ENCODE measurements at places on chromosomes 5 and 9.

DNA sequence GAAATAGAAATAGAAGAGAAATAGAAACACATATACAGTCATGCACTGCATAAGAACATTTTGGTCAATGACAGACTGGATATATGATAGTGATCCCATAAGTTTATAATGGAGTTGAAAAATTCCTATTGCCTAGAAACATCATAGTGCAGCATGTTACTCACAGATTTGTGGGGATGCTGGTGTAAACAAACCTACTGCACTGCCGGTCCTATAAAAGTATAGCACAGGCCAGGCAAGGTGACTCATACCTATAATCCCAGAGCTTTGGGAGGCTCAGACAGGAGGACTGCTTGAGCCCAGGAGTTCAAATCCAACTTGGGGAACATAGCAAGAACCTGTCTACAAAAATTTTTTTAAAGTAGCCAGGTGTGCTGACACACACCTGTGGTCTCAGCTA, 240.6 kb upstream of the MAP3K1 start:
- DNase-seq: no peak

DNA sequence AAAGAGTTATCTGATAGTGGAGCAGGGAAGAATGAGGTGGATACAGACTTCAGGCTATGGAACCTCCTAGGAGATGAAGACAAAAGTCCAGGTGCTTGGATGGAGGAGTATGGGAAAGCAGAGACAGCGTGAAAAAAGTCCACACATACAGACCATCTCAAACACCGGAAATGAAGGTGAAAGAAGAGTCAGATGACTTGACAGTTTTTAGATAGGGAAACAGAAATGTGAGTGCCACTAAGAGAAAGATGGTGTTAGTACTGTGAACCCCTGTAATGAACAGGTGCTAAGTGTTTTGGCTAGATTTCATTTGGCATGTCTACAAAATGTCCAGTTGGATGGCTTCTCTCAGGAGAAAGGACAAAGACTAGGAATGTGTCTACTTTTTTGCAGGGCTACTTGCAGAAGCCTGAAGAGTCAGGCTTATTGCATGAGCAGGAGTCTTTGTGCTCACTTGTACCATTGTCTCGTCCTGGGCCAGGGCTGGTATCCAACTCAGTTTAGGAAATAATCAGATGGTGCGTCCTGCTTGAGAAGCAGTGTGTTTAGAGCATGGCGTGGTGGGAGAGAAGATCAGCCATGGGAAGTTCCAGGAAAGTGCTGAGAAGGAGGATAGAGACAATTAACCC, 90.6 kb upstream of the STARD4 start:
- DNase-seq: no peak

DNA sequence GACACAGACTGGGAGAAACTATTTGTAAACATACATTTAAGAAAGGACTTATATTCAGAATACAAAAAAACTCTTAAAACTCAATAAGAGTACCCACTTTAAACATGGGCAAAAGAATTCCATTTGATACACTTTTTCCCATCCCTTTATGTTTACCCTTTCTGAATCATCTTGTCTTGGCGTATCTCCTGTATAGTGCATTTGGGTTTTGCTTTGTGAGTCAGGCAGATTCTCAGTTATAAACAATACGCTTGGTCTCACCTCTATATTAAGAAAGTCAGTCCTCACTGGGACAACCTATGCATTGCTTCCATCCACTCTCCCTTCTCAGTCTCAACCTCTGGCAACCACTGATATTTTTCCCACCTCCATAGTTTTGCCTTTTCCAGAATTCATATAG, 27.3 kb upstream of the ADAMTS6 start:
- no peak for DNase-seq

GRCh38 chr5:14357851-14358250, 214.7 kb downstream of the TRIO start:
- no peak for DNase-seq

- DNase-seq: peak; percentile 35
Observed at GRCh38 chr5:111225926-111226325, 1.7 kb downstream of the CAMK4 start.

DNA sequence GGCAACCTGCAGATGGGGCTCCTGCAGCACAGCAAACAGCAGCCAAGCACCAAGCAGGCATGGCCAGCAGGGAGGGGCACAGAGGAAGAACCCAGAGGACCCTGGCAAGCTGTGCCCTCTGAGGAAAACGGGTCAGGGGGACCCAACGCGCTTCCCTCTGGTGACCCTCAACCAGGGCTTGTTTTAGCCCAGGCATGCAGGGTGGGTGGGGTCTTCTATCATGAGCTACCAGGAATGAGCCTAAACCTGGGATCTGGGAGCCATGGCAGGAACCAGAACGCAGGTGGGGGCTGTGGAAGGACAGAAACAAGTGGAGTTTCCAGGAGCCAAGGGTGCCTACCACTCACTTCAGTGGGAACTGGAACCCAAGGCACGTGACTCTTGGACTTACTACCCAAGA, 20.9 kb downstream of the IPPK start:
- no peak for DNase-seq

DNA sequence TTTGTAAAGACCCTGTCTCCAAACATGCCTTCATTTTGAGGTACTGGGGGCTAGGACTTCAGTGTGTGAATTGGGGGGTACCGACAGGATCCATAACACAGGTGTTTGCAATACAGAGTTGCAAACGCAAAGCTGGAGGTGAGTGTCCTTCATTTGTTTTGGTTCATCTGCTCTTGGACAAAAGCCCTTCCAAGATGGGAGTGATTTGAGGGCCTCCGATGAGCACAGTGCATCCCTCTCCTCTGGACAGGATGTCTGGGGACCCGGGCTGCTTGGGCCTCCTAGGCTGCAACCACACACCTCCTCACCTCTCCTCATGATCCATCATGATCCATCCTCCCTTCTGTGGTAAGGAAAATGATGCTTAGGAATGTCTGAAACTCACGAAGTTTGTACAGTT, 23.8 kb downstream of the FGD3 start:
- DNase-seq: no peak

GRCh38 chr5:117942861-117943519, 1045.4 kb downstream of the DTWD2 start:
- DNase-seq: no peak

DNA sequence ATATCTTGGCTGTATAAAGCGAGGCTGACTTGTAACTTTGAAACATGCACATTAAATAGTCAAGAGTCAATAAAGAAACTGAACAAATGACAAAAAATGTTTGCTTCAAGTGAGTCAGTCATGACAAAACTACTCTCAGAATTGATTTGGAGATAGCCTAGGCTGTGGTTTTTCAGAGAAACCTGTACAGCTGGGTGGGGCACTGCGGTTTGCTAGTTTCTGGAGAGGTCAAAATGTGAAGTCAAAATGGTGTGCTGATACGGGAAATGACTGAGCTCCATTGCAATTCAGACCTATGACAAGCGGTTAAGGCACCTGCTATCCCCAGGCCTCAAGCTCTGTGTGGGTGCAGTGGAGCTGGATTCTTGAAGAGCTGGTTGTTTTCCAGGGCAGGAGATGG, 10.3 kb upstream of the CD180 start:
- peak; percentile 90 for DNase-seq

- no peak for DNase-seq
Observed at GRCh38 chr5:143707806-143708205, 104.2 kb upstream of the HMHB1 start.

GRCh38 chr9:5577225-5577624, 51.7 kb upstream of the RIC1 start:
- DNase-seq: no peak

DNA sequence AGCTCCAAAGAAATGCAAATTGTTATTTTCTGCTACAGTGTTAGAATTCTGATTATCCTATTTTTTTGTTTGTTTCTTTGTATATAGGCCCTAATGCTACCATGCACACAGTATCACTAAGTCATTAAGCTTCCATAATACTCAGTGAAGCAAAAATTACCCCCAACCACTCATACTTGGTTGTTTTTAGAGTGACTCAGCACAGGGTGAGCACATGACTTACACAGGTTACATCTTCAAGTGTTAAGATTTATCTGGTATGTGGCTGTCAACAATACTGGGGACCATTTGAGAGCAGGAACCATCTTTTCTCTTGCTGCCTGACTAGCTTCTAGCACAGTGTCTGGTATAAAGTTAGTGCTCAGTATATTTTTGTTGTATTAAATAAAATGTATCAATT, 255.8 kb upstream of the SLC24A2 start:
- no peak for DNase-seq

- no peak for DNase-seq
Observed at GRCh38 chr5:148910686-148911361, 84.4 kb downstream of the ADRB2 start.

DNA sequence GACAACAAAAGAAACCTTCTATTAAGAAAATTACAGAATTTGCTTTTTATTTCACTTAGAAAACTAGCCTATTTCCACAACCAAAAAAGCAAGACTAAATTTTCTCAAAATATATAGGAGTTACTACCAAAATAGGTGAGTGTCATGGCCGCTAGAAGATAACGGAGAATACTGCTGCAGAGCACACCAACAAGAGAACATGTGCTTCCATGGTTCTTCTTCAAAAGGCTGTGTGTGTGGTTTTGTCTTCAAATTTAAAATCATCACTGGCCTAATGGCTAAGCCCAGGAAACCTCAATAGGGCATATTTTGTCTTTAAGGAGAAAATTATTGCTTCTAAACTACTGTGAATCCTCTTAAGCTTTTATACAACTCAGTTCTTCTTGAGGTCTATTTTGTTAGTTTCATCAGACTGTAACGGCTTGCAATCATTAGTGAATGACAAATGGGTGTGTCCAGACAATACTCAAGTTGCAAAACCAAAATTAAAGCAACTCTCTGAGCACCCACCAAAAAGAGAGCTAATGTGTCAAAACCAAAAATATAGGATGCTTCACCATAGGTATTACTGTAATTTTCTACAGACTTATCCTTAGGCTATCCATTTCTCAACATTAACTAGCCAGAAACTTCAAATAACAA, 3.3 kb downstream of the SETX start:
- DNase-seq: no peak

DNA sequence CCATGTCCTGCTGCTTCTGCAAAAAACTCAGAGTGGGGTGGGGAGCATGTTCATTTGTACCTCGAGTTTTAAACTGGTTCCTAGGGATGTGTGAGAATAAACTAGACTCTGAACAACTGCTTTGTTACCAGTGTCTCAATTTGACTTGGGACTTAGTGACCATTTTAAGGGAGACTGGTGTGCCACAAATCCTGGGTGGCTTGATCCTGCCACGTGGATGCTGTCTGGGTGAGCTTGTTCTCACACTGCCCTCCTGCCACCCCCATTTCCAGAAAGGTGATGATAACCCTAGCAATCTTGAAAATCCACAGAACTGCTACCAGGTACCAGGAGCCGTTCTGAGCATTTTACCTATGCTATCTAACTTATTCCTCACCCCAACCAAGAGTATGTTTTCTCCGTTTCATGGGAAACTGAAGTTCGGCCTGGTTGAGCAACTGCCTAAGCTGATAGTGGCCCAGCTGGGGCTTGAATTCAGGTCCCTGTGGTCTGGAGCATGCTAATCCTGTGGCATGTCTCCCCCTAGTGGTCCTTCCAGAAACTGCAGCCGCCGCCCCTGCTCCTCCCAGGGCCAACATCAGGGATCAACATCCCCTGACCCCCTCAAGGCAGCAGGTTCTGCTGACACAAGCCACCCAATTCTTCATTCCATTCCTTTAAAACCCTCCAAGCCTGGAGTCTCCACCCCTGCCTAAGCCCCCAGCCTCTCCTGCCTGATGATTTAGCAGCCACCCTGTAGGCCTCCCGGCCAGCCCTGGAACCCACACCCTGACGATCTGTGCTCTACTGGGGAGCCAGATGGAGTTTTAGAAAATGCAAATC, 2.8 kb downstream of the IL3 start:
- peak; percentile 74 for DNase-seq

- peak; percentile 28 for DNase-seq
Observed at GRCh38 chr9:134373269-134373668, 47.0 kb downstream of the RXRA start.

DNA sequence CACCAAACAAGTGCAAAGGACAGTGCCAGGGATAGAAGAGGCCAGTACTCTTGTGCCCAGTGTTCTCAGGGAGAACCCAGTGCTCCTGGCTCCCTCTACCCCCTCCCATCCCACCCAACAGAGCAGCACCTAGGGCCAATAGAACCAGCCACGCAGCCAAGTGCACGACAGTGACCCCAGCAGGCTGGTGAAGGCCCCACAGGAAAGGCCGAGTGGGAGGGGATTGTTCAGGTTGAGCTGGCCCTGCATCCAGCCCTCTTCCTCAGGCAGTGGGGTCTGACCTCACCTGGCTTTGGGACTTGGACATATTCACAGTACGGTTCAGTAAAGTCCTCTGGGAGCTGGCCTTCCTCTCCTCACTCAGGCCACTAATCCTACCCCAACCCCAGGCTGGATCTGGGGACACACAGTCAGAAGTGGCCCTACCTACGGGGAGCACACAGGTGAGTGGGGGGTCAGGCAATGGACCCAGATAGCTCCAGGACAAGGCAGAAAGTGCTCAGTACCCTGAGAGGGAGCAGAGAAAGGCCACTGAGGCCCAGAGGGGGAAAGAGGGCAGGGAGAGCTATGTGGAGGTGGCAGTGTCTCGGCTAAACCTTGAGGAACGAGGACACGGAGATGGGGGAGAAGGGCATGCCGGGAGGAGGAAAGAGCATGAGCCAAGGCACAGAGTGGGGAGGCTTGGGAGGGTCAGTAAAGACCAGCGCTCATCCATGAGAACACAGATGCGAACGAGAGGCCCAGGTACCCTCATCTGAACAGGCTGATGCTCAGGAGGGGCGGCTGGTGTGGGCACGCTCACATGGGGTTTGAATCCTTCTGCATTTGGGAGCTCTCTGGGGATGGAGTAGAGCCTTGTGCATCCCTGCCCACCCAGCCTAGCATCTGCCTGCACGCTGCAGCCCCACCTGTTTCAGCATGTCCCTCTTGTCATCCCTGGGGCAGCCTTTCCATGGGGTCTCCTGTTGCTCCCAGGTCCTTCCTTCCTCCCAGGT, 25.6 kb downstream of the POLR1E start:
- no peak for DNase-seq
